ENCODE measurements at places on chromosomes 4 and X.
A peak's percentile ranks its signal among the peaks of the same experiment; 100 is the strongest.

GRCh38 chr4:17702641-17703040 lies 78.8 kb downstream of the FAM184B start:
- no peak for DNase-seq

- DNase-seq = peak; percentile 8
Observed at GRCh38 chr4:183602557-183603027, 56.4 kb downstream of the RWDD4 start.

DNA sequence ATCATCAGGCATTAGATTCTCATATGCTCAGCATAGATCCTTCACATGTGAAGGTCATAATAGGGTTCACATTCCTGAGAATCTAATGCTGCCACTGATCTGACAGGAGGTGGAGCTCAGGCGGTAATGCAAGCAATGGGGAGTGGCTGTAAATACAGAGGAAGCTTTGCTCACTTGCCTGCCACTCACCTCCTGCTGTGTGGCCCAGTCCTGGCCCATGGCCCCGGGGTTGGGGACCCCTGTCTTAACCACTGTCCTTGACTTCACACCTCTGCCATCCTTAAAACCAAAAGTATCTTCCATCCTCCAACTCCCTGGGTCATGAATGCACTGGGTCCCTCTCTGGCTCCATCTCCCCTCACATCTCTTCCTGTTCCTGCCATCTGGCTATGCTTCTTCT lies 129.1 kb downstream of the HMX1 start:
- no peak for DNase-seq

- no peak for DNase-seq
Observed at GRCh38 chr4:46316215-46316614, 73.7 kb downstream of the GABRA2 start.

- no peak for DNase-seq
Observed at GRCh38 chr4:123418351-123418931, 21.8 kb downstream of the SPRY1 start.

- no peak for DNase-seq
Observed at GRCh38 chrX:55220119-55220794, at the start of gene PAGE5. Gene PAGE5, plus strand, starts transcription at chrX:55220346. Its CDS starts 1,037 bp downstream, at chrX:55221383.

- DNase-seq = no peak
Observed at GRCh38 chr4:95549246-95550114, 707 bp upstream of the UNC5C start.

DNA sequence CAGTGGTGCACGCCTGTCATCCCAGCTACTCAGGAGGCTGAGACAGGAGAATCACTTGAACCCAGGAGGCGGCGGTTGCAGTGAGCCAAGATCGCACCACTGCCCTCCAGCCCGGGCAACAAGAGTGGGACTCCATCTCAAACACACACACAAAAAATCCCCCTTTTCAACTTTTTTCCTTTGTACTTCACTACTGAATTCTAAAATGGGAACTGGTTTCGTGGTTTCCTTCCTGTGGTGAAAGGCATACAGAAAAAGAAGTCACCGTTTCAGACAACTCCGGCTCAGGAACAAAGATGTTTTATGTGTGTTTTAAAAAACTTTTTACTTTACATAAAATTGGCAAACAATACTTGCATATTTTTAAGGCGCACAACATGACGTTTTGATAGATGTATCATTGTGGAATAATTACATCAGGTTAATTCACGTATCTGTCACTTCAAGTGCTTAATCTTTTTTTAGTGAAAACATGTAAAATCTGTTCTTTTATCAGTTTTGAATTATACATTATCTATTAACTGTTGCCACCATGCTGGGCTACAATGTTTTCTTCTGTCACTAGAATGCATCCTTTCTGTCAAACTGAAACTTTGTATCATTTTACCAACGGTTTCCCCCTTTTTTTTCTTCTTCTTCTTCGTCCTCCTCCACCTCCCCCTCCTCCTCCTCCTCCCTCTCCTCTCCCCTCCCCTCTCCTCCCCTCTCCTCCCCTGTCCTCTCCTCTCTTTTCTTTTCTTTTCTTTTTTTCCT lies 186.0 kb downstream of the CRLF2 start:
- peak; percentile 35 for DNase-seq

GRCh38 chr4:39808231-39808749 lies 110.4 kb downstream of the UBE2K start:
- no peak for DNase-seq

- peak; percentile 82 for DNase-seq
Observed at GRCh38 chrX:107718156-107718621, 57.4 kb downstream of the TSC22D3 start.

GRCh38 chr4:184376126-184376838 lies 98.1 kb downstream of the IRF2 start:
- DNase-seq = no peak

GRCh38 chrX:115392031-115392430 lies 102.5 kb downstream of the LUZP4 start:
- DNase-seq = no peak

GRCh38 chr4:17013382-17014006 lies 115.0 kb upstream of the LDB2 start:
- no peak for DNase-seq

DNA sequence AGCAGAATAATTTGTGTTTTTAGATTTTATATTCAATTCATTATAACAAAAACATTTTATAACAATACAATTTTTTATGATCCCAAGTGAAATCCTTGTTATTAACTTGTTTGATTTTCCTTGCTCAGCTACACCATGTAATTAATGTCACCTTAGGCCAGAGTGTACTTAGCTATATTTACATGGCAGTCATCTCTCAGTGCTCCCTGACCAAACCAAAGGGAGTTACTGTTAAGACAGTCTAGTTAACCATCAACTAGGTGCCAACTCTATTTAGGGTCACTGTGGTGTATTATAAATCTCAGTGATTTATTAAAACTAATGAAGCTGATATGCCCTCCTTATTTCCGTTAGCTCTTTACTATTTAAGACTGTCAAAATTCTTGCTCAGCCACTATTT lies 44.4 kb downstream of the CCDC158 start:
- DNase-seq = no peak
